GM13976 (cell line): ENCODE measurements at places on chromosomes 1 and 21.

GRCh38 chr1:13893409-13893821 lies 193.4 kb downstream of the PRDM2 start:
- DNase-seq = no peak

- DNase-seq = no peak
These were observed 30.4 kb upstream of the SOX13 start for GRCh38 chr1:204042516-204042915.

- DNase-seq = peak; percentile 82
These were observed 34.6 kb upstream of the SLC45A1 start for GRCh38 chr1:8283058-8283884.

- DNase-seq = no peak
These were observed 139.6 kb downstream of the AKT3 start for GRCh38 chr1:243710467-243710866.
